NB4 (cell line): ENCODE measurements at places on chromosomes 12 and 14.
A peak's percentile ranks its signal among the peaks of the same experiment; 100 is the strongest.

DNA sequence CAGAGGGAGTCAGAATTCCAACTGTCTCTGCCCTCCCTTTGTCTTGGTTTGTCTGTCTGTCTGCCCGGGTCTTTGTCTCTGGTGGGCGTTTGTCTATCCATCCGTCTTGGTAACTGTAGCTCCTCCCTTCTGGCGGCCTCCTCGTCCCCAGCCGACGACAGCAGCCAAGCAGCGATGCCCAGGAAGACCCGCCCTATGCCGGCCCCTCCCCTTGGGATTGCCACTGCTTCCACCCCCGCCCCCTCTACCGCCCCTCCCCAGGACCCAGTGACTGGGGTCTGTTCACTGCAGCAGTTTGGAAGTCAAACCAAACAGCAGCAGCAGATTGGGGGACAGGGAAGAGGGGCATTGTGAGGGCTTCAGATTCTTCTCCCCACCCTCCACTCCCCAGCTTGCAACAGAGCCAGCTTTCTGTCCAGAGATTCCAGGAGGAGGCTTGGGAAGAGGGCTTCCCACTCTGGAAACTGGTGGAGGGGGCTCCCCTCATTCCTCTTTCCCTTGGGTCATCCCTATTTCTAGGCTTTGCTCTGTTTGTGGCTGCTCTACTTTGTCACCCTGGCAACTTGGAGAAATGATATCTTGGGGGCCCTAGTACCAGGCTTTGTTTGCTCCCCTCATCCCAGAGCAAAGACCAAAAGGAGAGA, 2.4 kb upstream of the RARG start:
- DNase-seq: no peak

DNA sequence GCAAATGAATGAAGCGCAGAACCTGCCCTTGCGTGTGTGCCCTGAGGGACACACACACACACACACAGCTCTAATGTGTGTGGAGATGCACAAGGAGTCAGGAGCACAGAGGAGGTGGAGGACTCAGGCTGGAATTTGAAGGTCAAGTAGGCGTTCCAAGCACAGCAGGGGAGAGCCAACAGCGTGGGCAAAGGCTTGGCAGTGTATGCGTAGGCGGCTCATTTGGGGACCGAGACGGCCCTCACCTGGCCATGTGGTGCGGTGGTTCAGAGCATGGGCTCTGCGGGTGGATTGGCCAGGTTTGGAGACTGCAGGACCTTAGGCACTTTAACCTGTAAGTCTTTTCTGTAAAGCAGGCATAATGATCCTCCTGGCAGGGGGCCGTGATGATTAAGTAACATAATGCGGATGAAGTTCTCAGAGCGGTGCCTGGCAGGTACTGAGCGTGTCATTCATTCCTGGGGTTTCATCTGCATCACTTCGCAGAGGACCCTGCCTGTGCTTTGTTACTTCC, 69.5 kb upstream of the SLC24A4 start:
- no peak for DNase-seq

DNA sequence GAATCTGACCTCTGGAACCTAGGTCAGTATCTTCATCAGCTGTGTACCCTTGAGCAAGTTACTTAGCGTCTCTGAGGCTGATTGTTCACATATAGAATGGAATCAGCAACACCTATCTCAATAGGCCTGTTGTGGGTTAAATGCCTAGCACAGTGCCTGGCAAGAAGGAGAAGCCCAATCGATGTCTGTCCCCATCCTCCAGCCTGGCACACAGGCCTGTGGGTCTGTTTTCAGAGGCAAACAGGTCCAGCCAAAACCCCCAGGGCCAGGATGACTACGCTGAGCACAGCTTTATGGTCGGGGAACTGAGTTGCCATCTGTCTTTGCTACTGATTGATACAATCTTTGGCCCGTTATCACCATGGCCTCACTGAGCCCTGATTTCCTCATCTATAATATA, 89.2 kb downstream of the NUAK1 start:
- DNase-seq: no peak

DNA sequence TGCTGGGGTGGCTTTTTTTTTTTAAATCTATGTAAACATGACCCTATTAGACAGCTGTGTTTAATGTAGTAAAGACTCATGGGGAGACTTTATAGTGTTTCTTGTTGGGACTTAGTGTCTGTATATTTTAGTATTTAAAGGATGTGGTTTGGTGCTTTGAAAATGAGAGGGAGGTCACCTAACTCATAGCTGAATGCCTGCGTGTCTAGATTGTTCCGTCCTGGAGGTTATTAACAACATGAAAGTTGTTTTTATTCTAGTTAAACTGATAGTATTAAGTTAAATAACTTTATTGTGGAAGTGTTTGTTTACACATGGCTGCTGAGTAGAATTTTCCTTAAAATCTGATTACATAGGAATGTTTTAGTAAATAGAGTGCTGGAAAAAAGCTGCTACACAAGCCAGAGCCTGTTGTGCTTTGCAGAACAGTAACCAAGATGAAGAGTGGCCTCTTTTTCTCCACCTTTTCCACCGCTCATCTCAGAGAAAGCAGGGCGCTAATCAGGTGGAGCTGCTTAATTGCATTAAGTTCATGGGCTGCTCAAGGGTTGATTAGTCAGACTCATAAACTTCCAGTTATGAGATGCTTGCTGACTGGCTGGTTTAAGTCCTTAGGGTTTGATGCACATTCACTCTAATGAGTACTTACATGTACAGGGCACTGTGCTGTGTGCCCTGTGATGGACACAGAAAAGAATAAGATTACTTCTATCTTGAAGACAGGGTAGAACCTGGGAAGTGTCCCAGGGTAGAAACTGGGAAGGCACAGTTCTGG, 62.7 kb downstream of the FBXO34 start:
- no peak for DNase-seq

DNA sequence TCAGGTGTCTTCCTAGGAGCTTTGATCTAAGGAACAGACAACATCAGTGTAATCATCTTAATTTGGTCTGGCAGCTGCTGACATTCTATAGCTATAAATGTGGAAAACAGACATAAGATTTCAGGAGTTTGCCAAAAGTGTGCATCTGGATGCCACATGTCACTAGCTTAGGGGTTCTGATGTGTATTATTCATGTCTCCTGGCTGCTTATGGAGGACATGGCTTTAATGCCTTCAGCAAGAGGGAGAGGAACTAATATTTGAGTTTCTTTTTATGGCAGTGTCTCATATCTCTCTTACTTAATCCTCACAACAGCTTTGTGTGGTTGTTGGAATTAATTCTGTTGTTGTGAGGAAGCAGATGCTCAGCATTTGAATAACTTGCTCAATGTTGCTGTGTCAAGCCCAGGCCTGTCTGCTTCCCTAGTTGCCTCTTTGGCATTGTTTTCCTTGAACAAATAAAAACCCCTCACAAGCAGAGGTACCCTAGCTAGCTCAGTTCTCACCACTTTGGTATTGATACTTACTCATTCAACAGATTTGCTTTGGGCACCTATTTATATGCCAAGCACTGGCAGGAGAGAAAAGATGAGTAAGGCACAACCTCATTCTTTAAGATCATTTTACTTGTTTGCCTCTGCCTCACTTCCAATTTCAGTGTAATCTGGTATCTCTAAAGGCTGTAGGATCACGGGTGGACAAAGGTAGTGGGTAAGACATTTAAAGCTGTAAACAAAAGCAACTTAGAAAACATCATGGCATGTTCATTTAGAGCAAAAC, 39.8 kb upstream of the EID3 start:
- peak; percentile 58 for DNase-seq

DNA sequence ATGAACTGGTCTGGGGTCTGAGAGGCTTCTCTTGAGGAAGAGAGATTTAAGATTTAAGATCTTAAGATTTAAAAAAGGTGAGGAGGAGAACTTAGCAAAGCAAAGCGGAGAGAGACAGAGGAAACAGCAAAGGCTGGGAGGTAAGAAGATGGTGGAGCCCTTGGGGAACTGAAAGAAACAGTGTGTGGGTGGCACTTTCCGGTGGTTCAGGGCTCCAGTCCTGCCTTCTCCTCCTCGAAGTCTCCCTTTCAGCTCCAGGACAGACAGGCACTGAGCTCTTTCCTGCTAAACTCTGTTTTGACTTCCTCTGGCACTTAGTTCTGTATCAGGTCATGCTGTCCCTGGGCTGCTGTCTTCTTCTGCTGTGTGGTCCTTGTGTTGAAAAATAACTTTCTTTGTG, 298.7 kb upstream of the SRRM4 start:
- DNase-seq: no peak

DNA sequence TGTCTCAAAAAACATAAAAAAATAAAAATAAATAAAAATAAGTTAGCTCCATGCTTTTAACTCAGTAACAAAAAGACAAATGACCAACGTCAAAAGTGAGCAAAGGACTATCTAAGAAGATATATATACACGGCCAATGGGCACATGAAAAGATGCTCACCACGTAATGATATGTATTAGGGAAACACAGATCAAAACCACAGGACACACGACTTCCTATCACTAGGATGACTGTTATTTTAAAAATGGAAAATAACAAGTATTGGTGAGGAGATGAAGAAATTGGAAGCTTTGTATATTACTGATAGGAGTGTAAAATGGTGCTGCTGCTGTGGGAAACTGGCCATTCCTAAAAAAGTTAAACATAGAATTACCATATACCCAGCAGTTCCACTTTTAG, 20.2 kb upstream of the P2RX7 start:
- no peak for DNase-seq

GRCh38 chr12:14258575-14258940, 106.9 kb upstream of the ATF7IP start:
- DNase-seq: no peak

GRCh38 chr14:34038358-34039057, 87.6 kb upstream of the EGLN3 start:
- peak; percentile 10 for DNase-seq

DNA sequence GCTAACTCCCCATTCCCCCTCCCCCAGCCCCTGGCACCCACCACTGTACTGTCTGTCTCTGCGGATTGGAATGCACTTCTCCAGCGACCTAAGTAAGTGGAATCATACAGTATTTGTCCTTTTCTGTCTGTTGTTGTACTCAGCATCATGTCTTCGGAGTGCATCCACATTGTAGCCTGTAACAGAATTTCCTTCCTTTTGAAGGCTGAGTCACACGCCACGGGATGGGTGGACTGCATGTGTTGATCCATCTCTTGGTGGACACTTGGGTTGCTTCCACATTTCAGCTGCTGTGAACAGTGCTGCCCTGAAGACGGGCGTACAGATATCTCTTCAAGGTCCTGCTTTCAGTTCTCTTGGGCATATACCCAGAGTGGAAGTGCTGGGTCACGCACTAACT, 34.4 kb downstream of the DDX51 start:
- no peak for DNase-seq
